Progenitor cell of endocrine pancreas (in vitro differentiated cells): ENCODE measurements at places on chromosomes 12 and 14.

GRCh38 chr14:95497561-95498011 lies 18.9 kb downstream of the SYNE3 start:
- no peak for DNase-seq

DNA sequence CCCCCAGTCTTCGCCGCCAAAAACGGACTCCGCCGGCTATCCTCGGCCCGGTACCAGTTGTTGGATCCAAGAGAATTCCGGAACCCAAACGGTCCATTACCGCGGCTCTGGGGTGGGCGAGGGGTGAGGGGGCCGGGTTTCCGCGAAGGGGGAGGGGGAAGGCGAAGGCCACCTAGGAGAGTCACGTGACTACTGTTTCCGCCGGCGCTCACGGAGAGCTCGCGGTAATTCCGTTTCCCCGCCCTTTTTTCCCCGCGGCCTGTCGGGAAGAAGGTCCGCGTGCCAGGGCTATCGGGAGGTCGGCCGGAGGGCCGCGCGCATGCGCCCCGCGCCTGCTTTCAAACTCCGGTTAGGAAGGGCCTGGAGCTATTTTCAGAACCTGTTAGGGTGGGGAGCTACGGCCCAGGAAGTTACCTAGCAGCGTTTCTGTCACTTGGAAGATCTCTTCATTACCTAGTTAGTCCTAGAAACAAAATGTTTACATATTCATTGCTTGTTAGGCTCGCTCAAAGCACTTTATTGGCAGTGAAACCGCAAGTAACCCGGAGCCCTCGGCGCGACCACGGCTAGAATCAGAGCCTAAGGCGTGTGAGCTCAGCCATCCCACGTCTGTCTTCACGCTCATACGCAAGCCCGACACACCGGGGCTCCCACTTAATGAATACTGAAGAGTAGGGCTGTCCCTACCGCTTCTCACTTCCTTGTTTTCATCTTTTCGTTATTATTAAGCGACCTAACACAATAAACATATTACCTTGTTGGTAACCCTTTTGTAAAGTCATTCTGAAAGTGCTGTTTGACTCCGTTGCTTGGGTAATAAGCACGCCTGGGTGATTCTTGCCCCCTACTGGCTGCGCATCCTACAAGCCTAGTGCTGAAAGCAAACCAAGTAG lies 624 bp upstream of the SBNO1 start:
- DNase-seq: peak; percentile 96

DNA sequence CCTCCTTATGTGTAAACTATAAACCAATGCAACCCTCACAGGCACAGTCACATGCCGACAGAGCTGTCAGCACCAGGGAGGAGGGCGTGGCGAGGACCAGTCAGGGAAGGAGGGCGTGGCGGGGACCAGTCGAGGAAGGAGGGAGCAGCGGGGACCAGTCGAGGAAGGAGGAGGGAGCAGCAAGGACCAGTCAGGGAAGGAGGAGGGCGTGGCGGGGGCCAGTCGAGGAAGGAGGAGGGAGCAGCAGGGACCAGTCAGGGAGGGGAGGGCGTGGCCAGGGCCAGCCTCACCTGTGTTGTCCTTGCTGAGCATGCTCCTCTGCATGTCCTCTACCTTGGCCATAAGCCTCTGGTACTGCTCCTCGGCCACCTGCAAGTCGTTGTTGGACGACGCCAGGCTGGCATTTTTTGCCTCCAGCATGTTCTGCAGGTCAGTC lies 24.2 kb downstream of the GOLGA3 start:
- no peak for DNase-seq

DNA sequence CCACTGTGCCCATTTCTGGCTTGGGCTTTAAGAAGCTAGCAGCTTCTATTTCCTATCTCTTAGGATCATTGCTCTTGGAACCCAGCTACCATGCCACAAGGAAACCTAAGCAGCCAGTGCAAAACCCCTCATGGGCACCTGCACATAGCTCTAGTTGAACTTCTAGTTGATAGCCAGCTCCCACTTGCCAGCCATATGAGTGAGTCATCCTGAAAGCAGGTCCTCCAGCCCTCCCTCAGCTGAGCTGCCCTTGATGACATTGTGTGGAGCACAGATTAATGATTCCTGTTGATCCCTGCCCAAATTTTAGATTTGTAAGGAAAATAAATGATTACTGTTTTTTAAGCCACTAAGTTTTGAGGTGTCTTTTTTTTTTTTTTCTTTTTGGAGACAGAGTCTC lies 234.2 kb upstream of the FBXO33 start:
- DNase-seq: no peak

DNA sequence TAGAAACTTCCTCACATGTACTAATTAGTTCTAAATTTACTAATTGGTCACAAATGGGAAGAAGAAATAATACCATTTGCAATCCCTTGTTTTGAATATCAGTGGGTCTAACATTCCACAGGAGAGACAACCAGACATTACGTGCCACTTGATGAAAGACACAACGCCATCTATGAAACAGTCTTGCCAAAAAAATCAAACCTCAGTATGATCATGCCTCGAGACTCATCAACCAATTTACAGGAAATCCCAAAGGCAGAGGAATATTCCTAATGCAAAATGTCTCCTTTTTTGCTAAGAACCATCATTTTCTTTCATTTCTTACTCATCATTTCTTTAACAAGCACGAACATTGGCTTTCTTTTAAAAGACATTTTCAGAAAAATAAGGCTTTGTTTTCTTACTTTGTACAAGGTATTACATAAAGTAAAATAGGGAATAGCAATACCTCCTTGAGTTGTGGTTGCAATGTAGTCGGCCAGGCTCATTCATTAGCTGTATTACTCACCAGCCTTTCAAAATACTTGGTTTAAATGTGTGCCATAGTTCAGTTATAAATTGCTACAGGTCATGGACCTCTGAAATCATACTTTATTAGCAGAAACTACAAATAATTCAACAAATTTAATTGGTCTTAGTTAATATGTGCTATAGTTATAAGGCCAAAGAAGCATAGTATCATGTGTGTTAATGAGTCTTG lies 436.2 kb upstream of the FLRT2 start:
- DNase-seq: no peak

DNA sequence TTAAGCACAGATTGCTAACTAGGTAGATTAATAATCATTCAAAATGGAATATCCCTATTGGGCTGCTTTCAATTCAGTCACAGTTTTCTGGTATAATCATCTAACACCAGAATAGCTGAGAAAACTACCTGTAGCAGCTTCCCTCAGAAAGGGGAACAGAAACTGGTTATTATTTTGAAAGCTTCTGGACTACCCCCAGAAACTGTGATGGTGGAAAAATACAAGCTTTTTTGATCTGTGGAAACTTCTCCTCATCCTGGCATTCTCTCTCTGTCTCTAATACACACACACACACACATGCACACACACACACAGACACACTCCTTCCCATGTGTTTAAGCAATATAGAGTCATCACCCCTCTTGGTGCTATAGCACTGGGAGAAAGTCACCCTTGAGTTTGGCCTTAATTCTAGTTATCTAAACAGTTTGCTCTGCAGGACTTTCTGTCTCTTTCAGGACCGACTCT lies 251.5 kb upstream of the LMO3 start:
- DNase-seq: no peak

DNA sequence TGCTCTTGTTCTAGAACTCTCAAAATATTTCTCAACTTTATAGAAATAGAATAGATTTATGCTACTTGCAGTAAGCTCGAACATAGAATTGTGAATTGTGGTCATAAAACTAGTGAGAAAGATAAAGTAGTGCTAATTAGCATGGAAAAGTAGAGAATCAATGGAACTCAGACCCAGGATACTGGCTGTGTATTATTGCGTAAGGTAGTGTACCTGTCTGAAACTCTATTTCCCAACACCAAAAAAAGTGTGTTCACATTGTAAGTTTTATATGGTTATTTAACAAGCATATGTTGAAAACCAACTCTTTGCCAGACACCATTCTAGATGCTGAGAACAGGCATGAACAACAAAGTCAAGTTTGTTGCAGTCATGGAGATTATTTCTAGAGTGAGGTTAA lies 720.5 kb upstream of the ATXN7L3B start:
- no peak for DNase-seq

- no peak for DNase-seq
These were observed 260.7 kb downstream of the CCDC59 start for GRCh38 chr12:82097438-82097837.
